LNCaP clone FGC (cell line): ENCODE measurements at places on chromosomes 13 and 19.

GRCh38 chr19:10625003-10625761, at the start of gene SLC44A2:
SLC44A2 (plus strand) TSS chr19:10625553; CDS start chr19:10625634, 81 bp downstream.
- peak; percentile 28 for DNase-seq

- no peak for DNase-seq
These were observed 29.6 kb upstream of the RCBTB2 start for GRCh38 chr13:48562296-48563066.

DNA sequence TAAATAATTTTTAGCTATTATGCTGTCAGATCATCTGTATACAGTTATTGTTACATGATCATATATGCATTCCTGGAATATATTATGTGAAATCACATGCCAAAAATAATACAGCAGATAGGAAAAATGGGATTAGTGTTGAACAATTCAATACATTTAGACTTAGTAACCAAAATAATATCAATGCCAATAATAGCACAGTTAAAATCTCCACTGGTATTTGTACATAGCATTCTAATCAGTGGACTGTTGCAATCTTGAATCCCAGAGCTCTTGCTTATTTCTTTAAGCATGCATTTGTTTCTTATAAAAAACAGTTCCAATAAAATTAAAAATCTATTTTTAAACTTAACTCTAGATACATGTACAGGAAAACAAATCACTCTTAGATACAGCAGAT, 2772.2 kb downstream of the PCDH9 start:
- DNase-seq: no peak

GRCh38 chr19:41206456-41206855, 12.6 kb upstream of the AXL start:
- DNase-seq: no peak

GRCh38 chr19:4649392-4650047, 10.2 kb downstream of the TNFAIP8L1 start:
- DNase-seq: no peak

DNA sequence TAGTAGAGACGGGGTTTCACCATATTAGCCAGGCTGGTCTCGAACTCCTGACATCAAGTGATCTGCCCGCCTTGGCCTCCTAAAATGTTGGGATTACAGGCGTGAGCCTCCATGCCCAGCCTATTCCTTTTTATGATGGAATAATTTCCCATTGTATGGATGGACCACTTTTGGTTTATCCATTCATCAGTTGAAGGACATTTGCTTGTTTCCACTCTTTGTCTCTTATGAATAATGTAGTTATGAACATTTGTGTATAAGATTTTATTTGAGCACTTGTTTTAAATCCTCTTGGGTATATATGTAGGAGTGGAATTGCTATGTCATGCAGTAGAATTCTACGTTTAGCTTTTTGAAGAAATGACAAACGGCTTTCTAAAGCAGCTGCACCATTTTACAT, 23.3 kb downstream of the FBXO27 start:
- no peak for DNase-seq

GRCh38 chr13:112061367-112062061, 5.4 kb upstream of the SOX1 start:
- no peak for DNase-seq

DNA sequence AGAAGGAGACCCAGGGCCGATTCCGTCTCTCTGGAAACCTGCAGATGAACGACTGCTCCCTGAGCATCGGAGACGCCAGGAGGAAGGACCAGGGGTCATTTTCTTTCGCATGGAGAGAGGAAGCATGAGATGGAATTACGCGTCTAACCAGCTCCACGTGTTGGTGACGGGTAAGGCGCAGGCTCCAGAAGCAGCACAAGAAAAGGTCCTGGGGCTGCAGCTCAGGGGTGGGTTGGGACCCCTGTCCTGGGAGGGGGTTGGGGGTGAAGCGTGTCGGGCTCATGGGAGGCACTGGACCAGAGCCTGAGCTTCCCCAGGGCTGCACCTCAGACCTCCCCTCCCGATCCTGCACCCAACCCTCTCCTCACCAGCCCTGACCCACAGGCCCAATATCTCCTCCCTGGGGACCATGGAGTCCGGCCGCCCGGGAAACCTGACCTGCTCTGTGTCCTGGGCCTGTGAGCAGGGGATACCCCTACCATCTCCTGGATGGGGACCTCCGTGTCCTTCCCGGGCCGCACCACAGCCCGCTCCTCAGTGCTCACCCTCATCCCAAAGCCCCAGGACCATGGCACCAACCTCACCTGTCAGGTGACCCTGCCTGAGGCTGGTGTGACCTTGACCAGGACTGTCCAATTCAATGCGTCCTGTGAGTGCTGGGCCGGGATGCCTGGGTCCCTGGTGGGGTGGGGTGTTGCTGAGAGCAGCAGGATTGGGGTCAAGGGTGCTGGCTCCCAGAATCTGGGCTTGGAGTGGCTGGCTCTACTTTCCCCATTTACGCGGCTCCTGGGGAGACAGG, 39.6 kb upstream of the CD33 start:
- DNase-seq: no peak

DNA sequence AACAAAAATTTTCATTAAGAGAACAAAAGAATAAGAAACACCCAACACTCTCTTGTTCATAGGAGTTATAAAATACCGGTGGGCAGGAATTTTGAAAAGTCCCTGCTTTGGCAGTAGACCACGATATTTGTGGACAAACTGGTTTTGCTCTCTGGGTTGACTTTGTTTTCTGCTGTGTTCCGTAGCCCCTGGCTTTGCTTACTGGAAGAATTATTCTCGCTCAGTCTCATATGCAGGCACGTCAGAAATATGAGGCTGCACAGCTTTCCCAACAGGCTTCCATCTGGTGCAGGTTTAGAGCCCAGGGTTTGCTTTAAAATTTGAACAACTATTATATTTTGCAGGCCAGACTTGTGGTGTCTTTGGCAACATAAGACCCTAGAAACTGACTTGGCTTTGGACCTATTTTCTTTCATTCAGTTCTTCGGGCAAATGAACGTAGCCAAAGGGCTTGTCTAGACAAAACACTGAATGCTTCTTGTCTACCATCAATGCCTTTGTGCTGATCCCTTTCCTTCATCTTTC, 2012.6 kb downstream of the PCDH9 start:
- DNase-seq: no peak

GRCh38 chr13:41658057-41658661, 200.8 kb downstream of the RGCC start:
- DNase-seq: no peak

GRCh38 chr19:34662919-34663318, 14.0 kb downstream of the SCGB2B2 start:
- no peak for DNase-seq

GRCh38 chr19:12244370-12244769, 50.3 kb downstream of the ZNF44 start:
- no peak for DNase-seq
